ENCODE measurements at places on chromosomes 2 and 18.

- DNase-seq = peak; percentile 96
Measured at GRCh38 chr2:9951522-9952285, at the start of gene GRHL1. GRHL1 (plus strand) TSS chr2:9951693; CDS start chr2:9951834, 141 bp downstream.

DNA sequence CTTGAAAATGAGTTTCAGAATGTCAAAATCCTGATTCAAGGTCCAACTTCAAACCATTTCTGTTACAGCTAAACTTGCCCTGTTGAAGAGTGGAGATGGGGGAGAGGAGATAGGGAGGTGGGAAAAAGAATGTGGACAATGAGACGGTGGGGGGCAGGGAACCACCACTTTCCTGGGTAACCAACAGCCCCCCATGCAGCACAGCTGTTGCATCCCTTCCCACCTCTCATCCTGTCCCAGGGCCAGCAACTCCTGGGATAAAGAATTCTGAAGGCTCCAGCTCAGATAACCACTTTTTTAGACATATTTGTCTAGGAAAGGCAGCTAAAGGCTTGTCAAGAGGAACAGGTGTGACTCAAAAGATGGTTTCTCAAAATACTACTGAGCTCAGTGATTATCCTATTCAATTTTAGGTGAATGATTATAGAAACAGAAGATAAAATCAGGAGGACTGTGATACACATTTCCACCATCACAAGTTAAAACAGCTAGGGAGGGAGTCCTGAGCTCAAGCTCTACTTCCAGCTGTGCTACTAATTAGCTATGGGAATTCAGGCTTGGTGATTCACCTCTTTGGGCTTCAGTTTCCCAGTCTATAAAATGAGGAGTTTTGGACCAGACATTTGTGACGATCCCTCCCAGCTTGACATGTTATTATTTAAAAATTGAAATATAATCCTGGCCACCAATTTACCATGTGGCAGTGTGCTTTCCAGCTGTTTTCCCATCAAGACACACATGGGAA lies 36.3 kb downstream of the HDHD2 start:
- DNase-seq = no peak

DNA sequence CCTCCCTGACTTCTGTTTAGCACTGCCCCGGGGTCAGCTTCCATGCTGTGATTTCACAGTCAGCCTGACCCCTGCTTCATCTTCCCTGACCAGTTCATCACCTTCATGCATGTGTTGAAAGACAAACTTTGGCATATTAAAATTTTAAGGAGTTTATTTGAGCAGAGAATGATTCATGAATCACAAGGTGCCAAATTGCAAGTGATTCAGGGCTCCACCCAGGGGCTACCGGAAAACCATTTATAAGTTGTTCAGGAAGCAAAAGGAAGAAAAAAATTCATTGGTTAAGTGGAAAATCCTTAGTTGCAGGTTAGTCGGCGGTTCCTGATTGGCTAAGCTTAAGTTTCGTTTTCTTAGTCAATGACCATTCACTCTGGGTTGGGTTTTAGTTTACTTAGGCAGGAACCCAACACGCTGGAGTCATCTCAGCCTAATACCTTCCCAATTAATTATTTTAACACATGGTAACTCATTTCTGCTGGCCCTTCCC lies 10.6 kb downstream of the IL1F10 start:
- DNase-seq = no peak

GRCh38 chr18:9988665-9989064 lies 74.8 kb downstream of the VAPA start:
- DNase-seq = no peak

- DNase-seq = no peak
Measured at GRCh38 chr2:41725901-41726300, 321.9 kb upstream of the PKDCC start.

DNA sequence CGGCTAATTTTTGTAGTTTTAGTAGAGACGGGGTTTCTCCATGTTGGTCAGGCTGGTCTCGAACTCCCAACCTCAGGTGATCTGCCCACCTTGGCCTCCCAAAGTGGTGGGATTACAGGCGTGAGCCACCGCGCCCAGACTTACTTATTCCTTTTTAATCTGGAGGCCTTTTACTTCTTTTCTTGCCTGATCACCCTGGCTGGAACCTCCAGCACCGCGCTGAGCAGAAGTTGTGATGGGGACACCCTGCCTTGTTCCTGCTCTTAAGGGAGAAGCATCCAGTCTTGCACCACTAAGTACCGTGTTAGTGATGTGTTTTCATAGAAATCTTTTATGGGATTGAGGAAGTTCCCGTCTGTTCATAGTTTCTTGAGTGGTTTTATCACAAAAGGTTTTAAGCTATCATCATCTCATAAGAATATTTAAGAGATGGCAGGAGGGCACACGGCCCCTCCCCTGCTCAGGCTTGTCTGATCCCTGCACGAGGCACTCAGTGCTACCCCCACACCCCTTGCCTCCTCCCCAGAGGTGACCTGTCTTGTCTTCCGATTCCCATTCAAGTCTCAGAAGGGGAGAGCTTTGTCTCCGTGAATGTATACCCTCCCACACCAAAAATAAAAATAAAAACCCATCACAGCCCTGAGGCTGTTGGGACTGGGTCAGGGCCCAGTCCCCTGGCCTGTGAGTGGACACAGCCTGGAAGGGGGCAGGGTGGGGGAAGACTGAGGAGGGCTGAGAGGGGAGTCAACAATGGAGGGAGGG lies 65.3 kb upstream of the SMAD7 start:
- DNase-seq = no peak

DNA sequence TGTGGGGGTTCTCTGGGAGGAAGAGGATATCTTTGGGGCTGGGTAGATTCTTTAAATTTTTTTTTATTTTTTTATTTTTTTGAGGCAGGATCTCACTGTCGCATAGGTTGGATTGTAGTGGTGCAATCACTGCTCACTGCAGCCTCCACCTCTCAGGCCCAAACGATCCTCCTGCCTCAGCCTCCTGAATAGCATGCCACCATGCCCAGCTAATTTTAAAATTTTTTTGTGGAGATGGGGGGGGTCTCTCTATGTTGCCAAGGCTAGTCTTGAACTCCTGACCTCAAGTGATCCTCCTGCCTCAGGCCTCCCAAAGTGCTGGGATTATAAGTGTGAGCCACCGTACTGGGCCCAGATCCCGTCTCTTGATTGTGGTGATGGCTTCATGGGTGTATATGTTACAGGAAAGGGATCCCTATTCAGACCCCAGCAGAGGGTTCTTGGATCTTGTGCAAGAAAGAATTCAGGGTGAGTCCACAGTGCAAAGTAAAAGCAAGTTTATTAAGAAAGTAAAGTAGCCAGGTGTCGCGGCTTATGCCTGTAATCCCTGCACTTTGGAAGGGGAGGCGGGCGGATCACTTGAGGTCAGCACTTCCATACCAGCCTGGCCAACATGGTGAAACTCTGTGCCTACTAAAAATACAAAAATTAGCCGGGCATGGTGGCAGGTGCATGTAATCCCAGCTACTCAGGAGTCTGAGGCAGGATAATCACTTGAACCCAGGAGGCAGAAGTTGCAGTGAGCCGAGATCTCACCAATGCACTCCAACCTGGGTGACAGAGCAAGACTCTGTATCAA lies 2.0 kb upstream of the C2orf68 start:
- no peak for DNase-seq

- DNase-seq = no peak
Measured at GRCh38 chr2:174153757-174154680, 94.3 kb downstream of the OLA1 start.

DNA sequence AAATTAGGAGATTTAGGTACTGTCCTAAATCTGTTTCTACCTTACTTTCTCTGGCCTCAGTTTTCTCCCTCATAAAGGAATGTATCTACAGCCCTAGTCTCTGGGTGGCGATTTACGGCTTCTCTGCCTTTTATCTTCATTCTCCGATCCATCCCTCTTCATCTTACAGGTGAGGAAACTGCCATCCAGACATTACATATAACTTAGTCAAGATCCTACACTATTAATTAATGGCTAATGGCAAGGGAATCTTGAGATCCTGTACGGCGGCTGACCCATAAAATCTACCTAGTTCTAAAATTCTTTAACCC lies 386 bp upstream of the YIPF4 start:
- DNase-seq = no peak

GRCh38 chr2:175203621-175204496 lies 22.3 kb upstream of the ATP5MC3 start:
- DNase-seq = peak; percentile 37

- no peak for DNase-seq
Measured at GRCh38 chr2:64212801-64213321, 68.6 kb upstream of the PELI1 start.

DNA sequence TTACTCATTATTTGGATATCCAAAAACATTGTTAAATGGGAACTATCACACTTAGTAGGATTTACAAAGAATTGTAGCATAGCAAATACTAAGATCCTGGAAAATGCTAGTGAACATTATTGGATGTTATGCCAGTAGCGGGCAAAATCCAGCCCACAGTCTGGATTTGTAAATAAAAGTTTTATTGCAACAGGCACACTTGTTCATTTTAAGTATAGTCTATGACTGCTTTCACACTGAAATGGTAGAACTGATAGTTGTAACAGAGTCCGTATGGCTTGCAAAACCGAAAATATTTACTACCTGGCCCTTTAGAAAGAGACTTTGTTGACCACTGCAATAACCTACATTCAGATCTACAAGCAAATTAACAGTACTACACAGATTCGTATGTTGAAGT lies 53.6 kb downstream of the ACVR1 start:
- DNase-seq = no peak

GRCh38 chr2:239143858-239144712 lies 256.7 kb downstream of the HDAC4 start:
- peak; percentile 18 for DNase-seq

- DNase-seq = no peak
Measured at GRCh38 chr2:171447675-171448074, 13.6 kb downstream of the DCAF17 start.

- DNase-seq = no peak
Measured at GRCh38 chr2:33022989-33023727, 76.4 kb downstream of the LTBP1 start.

DNA sequence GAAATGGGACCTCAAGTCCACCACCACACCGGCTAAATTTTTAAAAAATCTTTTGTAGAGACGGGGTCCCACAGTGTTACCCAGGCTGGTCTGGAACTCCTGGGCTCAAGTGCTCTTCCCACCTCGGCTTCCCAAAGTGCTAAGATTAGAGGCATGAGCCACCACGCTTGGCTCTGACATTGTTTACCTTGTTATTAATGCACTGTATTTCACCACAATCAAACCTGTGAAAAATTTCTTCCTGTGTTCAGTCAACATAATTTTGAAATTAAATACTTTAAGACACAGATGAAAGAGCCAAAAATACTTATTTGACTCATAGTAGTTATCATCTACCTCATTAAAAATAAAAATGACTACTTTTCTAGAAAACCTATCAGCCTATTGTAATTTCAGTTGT lies 16.0 kb upstream of the FAM124B start:
- DNase-seq = no peak

GRCh38 chr2:29273685-29274611 lies 158.7 kb downstream of the CLIP4 start:
- DNase-seq = no peak

DNA sequence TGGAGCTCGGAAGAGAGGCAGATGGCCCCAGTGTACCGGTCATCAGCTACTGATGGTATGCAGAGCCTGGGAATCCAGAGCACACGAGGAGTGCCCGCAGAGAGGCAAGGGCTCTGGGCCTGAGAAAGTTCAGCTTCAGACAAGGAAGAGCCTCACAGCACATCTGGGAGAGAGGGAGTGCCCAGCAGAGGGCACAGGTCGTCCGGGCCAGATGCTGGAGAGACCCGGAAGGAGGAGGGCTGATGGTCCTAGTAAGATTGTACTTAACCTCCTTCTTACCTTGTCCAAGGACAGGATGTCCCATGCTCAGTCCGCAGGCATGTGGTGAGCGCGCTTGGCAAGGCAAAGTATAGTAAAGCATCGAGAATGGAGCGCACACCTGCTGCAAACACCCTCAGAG lies 24.4 kb upstream of the CHMP1B start:
- no peak for DNase-seq

- no peak for DNase-seq
Measured at GRCh38 chr2:33478968-33479731, 2.7 kb downstream of the RASGRP3 start.

DNA sequence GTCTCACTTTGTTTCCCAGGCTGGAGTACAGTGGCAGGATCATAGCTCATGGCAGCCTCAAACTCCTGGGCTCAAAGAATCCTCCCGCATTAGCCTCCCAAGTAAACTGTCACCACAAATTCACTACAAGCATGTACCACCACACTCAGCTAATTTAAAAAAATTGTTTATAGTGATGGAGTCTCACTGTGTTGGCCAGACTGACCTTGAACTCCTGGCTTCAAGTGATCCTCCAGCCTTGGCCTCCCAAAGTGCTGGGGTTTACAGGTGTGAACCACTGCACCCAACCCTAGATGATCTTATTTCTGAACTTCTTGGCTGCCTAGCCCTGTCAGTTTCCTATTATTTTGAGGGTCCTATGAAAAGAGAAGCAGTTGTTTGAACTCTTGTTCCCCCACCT lies 14.8 kb downstream of the DYNC2LI1 start:
- no peak for DNase-seq

GRCh38 chr2:86598966-86599365 lies 24.7 kb downstream of the RNF103 start:
- DNase-seq = no peak

- no peak for DNase-seq
Measured at GRCh38 chr2:142937347-142937746, 59.9 kb downstream of the KYNU start.

- no peak for DNase-seq
Measured at GRCh38 chr2:164430166-164430783, 191.0 kb downstream of the GRB14 start.

DNA sequence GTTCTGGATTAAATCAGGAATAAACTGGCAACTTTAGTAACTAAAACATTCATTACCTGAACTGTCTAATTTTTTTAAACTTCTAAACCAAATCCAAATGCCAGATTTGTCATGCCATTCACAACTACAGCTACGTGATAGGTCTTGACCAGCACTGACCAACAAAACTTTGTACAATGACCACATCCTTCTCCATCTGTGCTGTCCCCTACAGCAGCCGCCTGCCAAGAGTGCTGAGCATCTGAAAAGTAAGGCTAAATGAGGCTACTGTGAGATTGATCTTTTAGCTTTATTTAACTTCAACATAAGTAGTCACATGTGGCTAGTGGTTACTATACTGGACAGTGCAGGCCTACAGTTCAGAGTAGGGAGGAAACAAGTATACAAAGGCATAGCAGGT lies 7.6 kb downstream of the FAM168B start:
- no peak for DNase-seq

DNA sequence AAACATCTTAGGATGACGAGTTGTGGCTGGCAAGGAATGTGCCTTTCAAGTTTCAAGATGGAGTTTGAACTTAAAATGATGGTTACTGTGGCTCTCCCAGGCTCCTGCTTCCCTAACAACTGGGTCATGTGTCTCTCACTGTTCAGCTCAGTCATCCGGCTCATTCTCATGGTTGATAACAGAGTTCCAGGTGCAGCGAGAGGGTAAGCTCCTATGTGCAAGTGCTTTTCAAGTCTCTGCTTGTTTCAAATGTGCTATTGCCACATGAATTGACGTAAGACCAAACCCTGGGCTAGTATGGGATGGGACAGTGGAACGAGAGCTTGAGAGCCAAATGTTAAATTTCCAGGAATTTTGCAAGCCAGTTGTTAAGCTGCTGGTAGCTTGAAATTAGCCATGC lies 19.5 kb upstream of the PUM2 start:
- DNase-seq = no peak

All from CD8-positive, alpha-beta T cell (primary cell).